T-helper 1 cell (primary cell): ENCODE measurements at places on chromosomes 11 and 22.

- DNase-seq, result no peak
Observed at GRCh38 chr11:35619855-35620640, 1.8 kb downstream of the FJX1 start.

GRCh38 chr11:5489576-5490357 lies 1.3 kb downstream of the OR52D1 start:
- DNase-seq, result no peak

DNA sequence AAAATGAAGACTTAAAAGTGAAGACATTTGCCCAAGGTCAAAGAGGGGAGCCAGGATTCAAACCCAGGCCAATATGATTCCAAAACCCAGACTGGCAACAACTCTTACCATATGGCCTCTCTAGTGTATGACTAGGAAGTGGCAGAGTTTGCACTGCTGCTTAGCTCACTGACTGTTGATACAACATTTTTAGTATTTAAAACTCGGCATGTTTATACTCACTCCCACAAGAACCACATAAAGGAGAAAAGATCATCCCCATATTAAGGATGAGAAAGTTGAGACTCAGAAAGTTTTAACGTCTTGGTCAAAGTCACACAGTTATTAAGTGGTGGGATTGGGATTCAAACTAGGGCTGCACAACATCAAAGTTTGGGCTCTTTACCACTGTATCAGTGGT lies 81.7 kb downstream of the CCDC34 start:
- no peak for DNase-seq

GRCh38 chr11:119344291-119345010 lies 2.1 kb downstream of the MFRP start:
- DNase-seq, result no peak

- no peak for DNase-seq
Observed at GRCh38 chr22:23109441-23109978, 32.3 kb downstream of the RSPH14 start.

- no peak for DNase-seq
Observed at GRCh38 chr22:41782316-41782715, 18.2 kb upstream of the CCDC134 start.

GRCh38 chr11:8768625-8769333 lies 86.2 kb downstream of the RPL27A start:
- no peak for DNase-seq

DNA sequence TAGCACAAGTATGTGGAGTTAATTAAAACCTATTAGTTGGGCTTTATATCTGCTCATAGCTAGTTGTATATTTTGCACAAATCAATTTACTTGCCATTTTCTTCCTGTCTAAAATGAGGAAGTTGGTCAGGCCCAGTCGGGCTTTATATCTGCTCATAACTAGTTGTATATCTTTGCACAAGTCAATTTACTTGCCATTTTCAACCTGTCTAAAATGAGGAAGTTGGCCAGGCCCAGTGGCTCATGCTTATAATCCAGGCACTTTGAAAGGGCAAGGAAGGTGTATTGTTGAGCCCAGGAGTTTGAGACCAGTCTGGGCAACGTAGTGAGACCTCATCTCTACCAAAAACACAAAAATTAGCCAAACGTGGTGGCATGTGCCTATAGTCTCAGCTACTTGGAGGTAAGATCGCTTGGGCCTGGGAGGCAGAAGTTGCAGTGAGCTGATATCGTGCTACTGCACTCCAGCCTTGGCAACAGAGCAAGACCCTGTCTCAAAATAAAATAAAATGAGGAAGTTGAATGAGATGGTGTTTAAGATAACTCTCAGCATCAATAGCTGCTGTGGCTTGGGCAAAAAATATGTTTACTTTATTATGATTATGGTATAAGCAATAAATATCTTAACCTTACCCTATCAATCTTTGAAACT lies 1558.6 kb upstream of the RAG2 start:
- DNase-seq, result no peak

DNA sequence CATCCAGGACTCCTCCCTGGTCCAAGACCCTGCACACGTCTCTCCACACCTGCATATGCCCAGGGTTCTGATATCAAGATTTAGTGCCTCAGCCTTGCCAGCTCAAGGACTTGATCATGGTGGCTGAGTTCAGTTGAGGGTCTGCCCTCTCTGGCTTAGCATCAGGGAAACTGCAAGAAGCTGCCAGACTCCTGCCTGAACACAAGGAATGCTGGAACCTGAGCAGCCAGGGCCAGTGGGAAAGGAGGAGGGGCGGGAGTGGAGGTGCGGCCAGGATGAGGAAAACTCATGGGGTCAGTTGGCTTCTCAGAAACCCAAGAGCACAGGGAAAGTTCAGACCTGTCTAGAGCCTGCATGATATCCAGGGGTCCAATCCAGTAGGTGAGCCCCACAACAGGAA lies 546.1 kb downstream of the BUD13 start:
- DNase-seq, result no peak

DNA sequence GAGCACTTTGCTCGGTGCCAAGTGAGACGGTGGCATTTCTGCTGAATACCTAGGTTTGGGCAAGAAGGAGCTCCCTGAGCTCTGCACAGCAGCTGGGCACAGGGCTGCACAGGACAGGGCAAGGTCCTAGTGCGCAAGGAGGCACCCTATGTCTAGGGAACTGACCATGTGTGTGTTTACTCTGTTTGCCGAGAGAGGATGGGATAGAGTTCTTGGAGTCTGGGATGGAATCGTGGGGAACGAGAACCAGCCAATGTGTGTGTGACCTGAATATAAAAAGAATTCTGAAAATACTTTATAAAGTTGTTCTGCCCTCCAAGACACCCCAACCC lies 179.5 kb upstream of the NECTIN1 start:
- no peak for DNase-seq

GRCh38 chr22:46408568-46409506 lies 73.3 kb downstream of the TRMU start:
- DNase-seq, result no peak

DNA sequence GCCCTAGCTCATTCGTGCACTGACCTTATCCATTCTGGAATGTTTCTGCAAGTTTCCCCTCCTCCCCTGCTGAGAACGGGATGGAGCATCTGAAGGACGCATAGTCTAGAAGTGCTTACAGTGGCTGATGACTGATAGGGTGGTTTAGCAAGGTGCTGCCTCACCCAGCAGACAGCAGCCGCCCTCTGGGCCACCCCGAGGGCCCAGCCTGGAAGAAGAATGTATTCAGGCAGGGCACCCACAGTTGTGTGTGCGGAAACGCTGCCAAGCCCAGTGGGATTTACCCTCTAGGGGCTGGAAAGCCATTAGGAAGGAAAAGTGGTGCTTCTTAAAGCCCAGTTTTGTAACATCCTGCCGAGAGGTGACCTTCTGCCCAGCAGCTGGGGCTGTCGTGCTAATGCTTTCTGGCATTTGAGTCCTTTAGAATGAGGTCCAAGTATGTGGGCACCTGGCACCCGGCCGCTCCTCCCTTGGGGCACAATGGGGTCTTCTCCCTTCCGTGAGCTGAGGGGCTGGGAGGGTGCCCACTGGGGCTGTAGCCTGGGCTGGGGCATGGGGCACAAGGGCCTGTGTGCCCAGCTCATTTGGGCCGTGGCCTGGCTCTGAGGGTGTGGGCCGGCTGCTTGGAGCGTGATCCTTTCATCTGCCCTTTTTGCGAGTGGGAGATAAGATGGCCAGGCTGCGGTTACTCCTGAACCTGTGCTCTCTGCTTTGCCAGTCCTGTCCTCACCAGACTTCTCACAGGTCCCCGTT lies 14.4 kb downstream of the FBLN1 start:
- DNase-seq, result no peak

GRCh38 chr22:22229683-22230420 lies 14.7 kb upstream of the VPREB1 start:
- DNase-seq, result no peak

DNA sequence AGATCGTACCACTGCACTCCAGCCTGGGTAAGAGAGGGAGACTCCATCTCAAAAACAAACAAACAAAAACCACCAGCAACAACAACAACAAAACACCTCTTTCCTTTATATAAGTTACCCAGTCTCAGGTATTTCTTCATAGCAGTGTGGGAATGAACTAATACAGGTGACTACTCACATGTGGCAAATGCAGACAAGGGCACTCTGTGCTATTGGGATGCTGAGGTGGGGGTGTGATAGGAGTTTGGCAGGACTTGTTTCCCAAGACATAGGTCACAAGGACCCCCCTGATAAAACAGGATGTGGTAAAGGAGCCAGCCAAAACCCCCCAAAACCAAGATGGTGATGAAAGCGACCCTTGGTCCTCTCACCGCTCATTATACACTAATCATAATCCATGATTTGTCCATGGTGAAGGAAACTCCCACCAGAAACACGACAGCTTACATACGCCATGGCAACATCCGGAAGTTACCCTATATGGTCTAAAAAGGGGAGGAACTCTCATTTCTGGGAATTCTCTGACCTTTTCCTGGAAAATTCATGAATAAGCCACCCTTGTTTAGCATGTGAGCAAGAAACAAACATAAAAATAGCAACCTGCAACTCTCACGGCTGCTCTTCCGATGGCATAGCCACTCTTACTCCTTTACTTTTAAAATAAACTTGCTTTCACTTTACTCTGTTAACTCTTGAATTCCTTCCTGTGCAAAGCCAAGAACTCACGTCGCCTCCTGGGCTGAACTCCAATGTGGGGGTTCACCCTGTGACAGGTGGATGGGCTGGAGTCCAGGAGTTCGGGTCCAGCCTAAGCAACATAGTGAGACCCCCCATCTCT lies 18.8 kb upstream of the INCENP start:
- no peak for DNase-seq

DNA sequence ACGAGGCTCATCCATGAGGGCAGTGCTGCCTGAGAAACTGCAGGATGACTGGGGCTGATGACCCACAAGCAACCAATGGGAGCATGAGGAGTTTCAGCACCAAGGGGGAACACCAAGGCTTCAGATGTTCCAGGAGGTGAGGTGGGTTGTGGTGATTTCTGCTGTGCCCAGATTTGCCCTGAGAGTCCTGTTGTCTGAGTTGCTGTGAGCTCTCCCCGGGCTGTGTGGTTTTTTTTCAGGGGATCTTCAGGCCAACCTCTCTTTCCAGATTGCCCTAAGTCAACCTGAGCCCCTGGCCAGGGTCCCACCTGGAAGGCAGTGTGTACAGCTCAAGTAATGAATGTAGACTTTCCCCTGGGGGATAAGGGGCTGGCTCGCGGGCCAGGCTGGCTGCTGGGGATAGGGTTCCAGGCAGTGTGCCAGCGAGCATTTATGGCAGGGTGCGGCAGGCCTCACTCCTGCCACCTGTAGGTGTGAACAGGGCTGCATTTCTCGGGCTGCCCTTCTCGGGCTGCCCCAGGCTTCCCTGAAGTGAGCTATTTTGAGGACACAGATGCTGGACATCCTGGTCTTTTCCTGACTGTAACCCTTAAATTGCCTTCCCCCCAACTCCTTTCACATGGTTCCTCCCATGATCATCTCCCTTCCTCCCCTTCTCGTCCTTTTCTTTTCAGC lies 9.8 kb downstream of the SLC22A6 start:
- no peak for DNase-seq

- no peak for DNase-seq
Observed at GRCh38 chr11:91435694-91436395, 788.8 kb upstream of the FAT3 start.

DNA sequence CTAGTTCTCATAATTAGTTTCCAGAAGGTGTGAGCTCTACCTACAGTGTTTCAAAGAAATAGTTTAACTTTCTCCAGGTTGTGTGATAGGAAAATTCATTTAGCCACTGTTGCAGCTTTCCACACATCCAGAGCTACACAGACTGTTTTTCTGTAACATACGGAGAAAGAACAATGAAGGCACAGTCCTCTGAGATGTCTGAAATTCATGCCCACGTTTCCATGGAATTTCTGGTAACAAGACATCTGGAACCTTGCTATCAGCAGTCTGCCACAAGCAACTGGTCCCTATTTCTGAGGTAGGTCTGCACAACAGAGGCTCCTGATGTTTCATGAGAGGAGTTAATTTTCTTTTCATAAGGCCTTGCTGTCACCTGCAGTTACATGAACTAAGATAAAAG lies 273.3 kb upstream of the C11orf87 start:
- DNase-seq, result no peak

GRCh38 chr11:26993965-26994457 lies at the start of gene FIBIN:
TSS of gene FIBIN (plus strand) at chr11:26994112. CDS start at chr11:26994527, 415 bp downstream.
- DNase-seq, result no peak

GRCh38 chr11:125394296-125394695 lies 101.8 kb downstream of the FEZ1 start:
- no peak for DNase-seq

GRCh38 chr11:18720091-18720807 lies 5.7 kb downstream of the IGSF22 start:
- DNase-seq, result no peak

DNA sequence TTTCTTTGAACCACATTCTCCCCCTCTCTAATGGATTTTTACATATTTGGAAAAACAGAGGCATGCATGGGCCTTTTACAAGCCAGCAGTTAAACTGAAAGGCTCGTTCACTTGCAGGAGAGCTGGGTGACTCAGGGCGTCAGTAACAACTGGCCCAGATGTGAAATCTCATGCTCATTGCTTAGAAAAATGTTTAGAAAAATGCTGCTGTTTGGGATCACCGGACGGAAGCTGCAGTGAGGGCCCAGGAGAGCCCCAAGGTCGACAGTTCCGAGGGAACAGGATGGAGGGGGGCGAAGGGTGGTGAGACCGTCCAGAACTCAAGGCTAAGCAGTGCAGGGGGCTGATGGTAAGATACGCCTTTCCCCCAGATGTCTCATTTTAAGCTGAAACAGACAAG lies 41.7 kb upstream of the SMTN start:
- no peak for DNase-seq

GRCh38 chr11:2205981-2206690 lies 34.5 kb upstream of the TH start:
- DNase-seq, result no peak

- no peak for DNase-seq
Observed at GRCh38 chr22:33401291-33401690, 343.1 kb upstream of the SYN3 start.

DNA sequence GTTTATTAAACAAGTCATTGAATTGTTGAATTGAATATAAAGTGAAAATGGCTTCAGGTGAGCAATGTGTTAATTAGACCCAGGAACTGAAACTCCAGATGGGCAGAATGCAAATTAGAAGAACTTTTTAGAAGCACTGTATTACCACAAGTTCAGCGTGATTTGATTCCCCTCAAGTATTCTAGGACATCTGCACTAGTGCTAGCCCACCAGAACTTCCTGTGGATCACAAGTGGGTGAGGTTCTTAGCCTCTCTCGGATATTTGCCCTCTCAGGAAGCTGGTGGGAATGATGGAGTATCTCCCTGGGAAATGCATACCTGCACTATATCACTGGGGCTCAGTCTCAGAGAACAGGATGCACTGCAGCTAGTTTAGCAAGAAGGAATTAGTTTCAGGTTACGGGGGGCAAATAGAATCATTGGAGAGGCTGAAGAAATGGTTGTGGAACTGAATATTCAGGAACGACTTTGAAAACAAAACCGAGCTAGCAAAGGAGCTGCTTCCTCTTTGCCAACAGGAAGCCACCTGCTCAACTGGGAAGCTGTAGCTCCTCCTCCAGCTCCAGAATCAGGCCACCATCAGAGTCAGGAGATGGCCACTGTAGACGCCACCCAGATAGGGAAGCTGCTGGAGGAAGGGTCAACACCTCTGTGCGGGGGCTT lies 74.3 kb downstream of the DHCR7 start:
- no peak for DNase-seq
